Astrocyte of the cerebellum (primary cell): ENCODE measurements at places on chromosomes 5 and 9.

DNA sequence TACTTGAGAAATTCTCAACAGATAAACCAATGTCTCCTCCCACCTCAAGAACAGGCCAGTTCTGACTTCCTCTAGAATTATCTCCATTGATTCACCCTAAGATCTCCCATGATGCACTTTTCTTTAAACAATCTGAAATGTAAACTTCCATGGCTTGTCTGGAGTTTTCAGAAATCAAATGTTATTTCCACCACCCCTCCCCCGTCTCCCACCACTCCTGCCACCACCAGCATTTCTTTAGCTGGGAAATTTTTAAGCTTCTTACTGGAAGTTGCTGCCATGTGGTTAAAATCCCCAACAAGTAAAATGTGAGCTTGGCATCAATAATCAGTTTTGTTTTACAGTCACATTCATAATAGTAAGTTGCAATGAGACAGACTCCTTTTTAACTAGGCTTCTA is 32.8 kb upstream of the BASP1 start:
- DNase-seq, result no peak

DNA sequence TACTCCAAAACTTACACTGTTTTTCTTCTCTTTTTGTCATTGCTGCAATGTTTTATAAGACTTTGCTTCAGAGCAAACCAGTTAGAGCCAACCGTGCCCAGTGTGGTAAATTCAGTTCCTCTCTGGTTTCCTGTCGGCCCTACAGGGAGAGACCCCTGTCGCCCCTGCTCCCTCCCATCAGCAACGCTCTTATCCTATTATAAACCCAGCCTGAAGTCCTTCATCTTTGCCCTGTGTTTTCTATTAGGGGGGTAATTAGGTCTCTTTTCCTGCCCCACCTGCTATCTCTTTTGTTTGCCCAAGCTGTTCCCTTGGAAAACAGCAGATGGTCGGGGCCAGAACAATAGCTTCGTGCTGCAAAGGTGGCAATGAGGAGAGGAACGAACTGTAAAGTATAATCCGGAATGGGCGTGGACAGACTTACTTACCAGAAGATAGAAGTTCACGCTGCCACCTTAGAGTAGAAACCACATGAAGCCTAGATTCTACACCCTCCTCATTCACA is 21.4 kb upstream of the OTULINL start:
- no peak for DNase-seq

- no peak for DNase-seq
Observed at GRCh38 chr5:75325242-75325641, 11.8 kb upstream of the HMGCR start.

- no peak for DNase-seq
Observed at GRCh38 chr9:82777366-82777765, 285.6 kb downstream of the RASEF start.

DNA sequence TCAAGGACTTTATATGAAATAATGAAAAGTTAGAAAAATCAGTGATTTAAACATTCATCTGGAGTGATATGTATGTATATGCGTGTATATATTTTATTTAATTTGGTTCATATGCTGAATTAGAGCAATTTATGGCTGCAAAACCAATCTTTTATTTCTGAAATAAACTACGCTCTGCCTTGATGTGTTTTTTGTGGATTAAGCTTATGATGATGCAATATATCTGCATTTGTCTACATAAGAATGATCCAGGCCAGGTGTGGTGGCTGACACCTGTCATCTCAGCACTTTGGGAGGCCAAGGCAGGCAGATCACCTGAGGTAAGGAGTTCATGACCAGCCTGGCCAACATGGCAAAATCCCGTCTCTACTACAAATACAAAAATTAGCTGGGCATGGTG is 1842.3 kb upstream of the CDH6 start:
- DNase-seq, result no peak

- DNase-seq, result no peak
Observed at GRCh38 chr5:133330956-133331355, 279.1 kb downstream of the HSPA4 start.

- DNase-seq, result no peak
Observed at GRCh38 chr9:122015170-122015821, 77.8 kb downstream of the TTLL11 start.

DNA sequence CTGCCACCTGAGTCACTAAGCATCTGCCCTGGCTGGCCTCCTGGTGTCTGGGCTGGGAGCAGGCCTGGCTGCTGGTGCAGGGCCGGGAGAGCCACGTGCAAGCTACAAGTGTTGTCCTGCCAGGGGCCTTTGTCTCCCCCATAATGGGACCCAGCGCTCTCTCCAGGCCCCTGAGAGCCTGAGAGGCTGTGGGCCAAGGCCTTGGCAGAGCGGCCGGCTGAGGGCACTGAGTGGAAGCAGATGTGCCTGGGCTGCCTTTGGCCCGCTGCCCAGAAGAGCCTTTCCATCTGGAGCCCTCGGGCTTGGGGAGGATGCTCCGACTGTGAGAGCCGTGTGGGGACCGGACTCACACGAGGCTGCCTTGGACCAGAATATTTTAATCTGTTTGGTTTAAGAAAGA is 185.5 kb downstream of the RGS3 start:
- DNase-seq, result no peak

GRCh38 chr5:128015978-128016377 is 67.6 kb upstream of the SLC12A2 start:
- DNase-seq, result no peak

DNA sequence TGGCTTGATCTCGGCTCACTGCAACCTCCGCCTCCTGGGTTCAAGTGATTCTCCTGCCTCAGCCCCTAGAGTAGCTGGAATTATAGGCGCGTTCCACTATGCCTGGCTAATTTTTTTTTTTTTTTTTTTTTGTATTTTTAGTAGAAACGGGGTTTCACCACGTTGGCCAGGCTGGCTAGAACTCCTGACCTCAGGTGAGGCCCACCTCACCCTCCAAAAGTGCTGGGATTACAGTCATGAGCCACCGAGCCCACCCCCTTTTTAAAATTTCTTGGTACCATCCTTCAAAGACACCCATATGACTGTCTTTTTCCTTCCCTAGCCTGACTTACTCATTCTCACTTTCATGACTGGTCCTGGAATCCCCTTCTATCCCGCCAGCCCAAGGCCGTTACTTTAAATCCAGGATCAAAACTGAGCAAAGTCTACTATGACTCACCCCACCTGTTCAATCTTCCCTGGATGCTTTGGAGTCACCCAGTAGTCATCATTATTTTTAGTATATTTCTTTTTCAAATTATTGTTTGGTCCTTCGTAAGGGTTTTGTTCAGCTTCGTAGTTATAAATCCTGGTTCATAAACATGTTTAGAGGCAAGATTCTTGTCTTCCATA is 1.2 kb upstream of the TBCA start:
- no peak for DNase-seq

DNA sequence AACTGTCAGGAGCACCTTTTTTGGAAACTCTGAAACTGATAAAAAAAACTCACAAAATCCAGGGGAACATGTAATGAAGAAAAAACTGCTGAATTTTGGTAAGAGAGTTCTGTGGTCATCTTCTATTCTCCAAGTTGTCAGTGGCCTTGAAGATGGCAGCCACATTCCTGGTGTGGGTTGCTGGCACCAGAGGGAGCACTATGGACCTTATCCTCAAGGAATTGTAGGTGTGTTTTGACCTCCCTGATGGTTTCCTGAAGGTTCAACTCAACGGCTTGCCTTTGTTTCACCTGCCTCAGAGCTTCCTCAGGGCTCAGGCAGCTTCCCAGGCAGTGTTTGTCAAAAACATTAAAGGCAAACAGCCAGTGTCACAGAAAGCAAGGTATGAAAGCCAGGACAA is 2.2 kb upstream of the SLC38A9 start:
- no peak for DNase-seq

DNA sequence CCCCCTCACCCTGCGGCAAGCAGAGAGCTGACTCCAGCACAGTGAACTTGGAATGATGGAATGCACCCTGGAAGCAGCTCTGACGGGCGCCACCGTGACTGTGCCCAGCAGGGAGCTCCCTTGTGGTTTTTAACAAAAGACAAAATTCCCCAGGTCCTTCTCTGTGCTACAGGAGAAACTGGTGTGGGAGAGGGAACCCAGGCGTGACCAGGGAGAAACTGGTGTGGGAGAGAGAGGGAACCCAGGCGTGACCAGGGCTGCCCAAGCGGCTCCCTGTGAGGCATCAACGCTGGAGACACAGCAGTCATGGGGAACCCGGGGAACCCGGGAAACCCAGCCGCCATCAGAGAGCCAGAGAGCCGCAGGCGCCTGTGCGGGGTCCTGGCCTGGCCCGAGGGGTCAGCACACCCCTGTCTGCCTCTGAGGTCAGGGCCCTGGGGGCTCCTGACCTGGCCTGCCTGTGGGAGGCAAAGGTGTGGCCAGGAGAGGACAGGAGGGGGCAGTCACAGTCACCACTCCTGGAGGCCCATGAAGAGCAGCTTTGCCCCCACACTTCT is 3.1 kb upstream of the AHRR start:
- peak; percentile 64 for DNase-seq

DNA sequence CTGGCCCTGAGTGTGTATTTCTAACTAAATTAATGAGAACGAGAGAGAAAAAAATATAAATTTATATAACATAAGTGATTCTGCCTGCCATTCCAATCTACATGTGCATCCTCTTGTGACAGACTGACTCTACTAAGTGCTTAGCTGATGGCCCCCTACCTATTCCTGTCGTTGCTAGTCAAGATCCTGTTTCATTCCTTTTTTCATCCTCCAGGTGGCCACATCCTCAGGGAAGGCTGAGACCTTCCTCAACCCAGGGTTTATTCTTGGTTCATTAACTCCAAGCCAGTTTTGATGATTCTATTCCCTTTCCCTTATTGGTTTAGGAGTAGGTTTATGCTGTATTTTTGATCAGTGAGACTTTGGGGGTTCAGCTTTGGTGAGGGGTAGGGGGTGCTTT is 201.3 kb downstream of the C9orf152 start:
- DNase-seq, result no peak

DNA sequence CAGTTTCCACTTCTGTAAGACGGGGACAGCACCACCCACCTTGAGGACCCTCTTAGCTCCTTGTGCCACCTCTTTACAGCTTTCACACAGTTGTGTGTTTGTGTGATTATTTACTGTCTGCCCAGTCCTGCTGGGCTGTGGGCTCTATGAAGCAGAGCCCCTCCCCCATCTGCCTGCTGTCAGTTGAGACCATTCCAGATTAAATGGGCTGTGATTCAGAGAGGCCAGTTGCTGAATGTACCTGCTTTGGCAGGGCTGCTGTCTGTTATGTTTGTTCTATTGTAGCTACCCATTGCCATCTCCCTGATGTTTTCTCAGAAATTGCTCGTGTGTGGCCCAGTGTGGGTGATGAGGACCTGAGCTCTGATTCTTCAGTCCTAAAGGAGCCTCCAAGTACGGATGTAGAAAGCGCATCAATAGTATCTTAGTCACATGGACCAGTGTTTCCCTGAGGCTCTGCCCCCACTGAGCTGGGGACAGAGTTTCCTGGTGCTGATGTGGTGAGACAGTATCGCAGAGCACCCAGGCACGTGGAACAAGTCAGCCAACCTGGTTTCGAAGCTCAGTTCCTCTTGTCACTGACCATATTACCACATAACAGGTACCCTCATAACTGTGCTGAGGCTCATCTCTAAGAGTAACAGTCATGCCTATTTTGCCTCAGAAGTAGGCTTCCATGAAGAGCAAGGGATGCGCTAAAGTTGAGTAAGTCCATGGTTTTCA is 3.7 kb downstream of the ANGPTL2 start:
- no peak for DNase-seq

- DNase-seq, result no peak
Observed at GRCh38 chr9:89025553-89025952, 34.3 kb downstream of the S1PR3 start.

DNA sequence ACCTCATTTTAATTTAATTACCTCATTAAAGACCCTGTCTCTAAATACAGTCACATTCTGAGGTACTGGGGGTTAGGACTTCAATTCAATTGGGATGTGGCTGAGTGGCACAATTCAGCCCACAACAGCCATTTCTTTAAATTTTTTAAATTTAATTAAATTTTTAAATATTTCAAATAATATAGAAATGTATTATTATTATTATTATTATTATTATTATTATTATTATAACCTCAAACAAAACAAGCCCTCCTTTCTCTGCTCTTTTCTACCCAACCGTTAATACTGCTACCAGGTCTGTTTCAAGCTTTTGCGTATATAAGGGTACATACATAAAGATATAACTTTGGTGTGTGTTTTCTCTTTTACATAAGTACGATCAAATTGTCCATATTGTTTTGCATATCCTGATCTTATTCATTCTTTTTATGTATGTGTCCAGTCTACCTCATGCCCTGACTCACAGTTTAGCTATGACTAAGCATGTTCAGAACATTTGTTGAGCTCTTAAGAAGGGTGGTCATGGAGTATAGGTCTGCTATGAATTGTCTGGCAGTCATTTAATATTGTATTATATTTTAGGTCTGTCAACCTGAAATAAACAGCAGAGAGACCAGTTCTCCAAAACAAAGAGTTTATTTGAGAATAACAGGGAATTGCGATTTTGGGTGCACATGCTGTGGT is 16.1 kb upstream of the RAB14 start:
- no peak for DNase-seq

- no peak for DNase-seq
Observed at GRCh38 chr9:92767066-92768054, 2.7 kb upstream of the BICD2 start.

- peak; percentile 84 for DNase-seq
Observed at GRCh38 chr5:168165221-168165914, 126.1 kb upstream of the WWC1 start.

- DNase-seq, result no peak
Observed at GRCh38 chr5:43161244-43161643, 30.8 kb upstream of the NIM1K start.
